LNCaP clone FGC (cell line): ENCODE measurements at places on chromosomes 12 and 14.

- DNase-seq: no peak
These were observed 100.5 kb downstream of the PPM1H start for GRCh38 chr12:62834406-62834805.

- no peak for DNase-seq
These were observed 100.9 kb downstream of the NCOR2 start for GRCh38 chr12:124466216-124467128.

- no peak for DNase-seq
These were observed 28.2 kb downstream of the WBP11 start for GRCh38 chr12:14774906-14775635.

GRCh38 chr12:23729359-23729758, 220.1 kb downstream of the SOX5 start:
- no peak for DNase-seq

- DNase-seq: no peak
These were observed 2.9 kb upstream of the AQP6 start for GRCh38 chr12:49969651-49970429.

DNA sequence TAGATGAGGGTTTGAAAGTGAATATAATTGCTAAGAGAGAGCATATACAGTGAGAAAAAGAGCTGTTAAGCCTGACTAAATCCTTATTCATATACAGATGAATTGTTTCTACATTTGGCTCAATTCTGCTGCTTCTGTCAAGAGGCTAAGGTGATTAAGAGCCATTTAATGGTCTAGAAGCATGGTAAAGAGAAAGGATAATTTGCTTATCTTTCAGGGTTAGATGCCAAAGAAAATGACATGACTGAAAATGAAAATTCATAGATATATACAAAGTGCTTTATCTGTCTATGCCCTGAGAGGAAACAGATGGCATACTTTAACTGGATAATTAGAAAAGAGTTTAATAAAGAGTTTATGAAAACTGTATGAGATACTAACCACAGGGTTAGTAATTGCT, 834.9 kb downstream of the SLC6A15 start:
- no peak for DNase-seq
